NCI-H2171 treated with DMSO at 0.1 percent for 48 hours (cell line): ENCODE measurements at places on chromosomes 16 and 17.

DNA sequence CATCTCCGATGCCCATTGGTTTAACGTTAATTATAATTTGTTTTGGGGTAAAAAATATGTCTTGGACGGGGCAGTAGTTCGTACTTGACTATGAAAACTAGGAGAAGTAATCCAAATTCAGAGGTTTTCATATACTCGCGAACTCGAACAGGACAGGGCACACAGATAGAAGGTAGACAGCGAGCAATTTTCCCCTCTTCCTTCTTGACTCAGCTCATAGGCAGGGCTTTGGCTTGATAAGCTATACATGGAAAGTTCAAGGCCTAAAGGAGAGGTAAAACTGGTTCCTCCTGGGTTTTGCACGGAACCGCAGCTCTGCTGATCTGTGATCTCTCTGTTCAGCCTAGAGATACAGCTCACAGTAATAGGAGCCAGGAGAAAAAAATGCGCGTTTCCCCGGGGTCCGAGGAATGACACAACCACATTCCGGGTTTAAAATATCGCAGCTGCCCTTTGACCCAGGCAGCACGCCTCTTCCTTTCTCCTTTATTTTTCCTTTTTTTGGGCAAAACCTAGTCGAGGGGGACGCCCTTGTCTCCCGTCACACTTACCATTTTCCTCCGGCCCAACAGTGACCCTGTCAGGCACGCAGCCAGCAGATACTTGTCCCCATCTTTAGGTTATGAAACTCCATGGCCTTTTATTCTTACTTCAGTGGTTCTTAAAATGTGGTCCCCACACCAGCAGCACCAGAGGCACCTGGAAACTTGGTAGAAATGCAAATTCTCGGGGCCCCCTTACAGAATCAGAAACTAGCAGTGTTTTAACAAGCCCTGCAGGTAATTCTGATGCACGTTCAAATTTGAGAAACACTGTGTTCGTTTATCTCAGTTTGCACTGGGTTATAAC lies 1.7 kb upstream of the LASP1 start:
- peak; percentile 69 for DNase-seq

DNA sequence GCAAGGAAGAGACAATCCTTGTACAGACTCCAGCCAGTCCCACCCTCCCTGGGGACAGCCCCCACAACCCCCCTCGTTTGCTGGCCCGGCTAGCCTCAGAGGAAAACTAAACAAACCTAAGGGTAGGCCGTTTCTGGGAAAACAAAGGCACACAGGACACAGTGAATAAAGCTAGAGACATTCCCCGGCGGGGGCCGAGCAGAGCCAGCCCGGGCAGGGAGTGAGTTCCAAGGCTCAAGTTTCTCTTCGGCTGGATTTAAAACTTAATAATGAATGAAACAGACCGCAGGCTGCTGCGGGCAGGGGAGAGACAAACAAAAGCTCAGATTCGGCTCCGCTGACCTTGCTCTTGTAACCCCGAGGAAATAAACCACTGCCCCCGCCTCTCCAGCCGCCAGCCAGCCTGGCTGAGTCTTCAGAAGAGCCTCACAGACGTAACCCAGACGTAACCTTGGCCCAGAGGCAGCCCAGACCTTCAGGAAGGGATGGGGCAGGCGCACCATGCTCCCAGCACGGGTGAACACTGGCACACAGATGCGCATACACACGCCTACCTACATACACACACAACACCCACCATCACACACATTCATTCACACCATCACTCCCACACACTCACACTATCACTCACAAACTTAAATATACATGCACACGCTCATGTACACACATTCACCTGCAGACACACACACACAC lies 216.0 kb downstream of the ZNF423 start:
- DNase-seq: no peak

DNA sequence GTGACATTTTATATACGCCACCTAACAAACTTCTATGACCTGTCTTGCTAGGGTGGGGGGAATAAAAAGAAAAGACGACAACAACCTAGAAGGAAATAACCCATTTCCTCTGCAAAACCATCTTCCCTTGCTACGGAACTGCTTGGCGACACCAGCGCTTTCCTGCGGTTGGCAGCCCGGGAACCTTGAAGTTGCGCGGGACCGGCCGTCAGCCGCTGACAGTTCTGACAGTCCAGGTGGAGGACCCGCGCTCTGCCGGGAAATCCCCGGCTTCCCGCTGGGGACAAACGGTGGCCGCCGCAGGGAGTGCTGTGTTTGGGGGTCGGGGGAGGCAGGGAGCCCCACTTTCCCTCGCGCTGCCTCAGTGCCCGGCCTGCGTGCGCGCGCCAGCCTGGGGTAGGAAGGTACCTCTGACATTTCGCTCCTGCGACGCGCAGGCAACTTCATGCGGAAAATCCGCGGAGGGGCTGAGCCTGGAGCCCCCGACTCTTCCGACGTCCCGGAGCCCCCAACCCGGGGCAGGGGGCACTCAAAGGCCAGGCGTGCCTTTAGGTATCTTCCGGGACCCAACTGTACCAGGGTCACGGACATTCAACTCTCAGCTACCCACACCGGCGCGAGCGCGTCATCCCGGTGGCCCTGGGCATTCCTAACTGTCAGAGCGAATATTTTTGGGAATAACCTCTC lies 516 bp downstream of the SLC16A6 start:
- no peak for DNase-seq

GRCh38 chr17:45160447-45161287 lies 1.0 kb upstream of the HEXIM2 start:
- DNase-seq: peak; percentile 70

DNA sequence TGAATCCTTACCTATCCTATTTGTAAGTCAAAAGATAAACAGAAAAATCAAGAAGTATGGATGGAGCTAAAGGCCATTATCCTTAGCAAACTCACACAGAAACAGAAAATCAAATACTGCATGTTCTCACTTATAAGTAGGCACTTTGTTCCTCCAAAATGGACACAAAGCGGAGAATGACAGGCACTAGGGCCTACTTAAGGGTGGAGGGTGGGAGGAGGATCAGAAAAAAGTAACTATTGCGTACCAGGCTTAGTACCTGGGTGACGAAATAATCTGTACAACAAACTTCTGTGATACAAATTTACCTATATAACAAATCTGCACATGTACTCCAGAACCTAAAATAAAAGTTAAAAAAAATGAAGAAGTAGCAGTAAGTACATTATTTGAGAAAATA lies 164.3 kb downstream of the PARN start:
- DNase-seq: no peak

DNA sequence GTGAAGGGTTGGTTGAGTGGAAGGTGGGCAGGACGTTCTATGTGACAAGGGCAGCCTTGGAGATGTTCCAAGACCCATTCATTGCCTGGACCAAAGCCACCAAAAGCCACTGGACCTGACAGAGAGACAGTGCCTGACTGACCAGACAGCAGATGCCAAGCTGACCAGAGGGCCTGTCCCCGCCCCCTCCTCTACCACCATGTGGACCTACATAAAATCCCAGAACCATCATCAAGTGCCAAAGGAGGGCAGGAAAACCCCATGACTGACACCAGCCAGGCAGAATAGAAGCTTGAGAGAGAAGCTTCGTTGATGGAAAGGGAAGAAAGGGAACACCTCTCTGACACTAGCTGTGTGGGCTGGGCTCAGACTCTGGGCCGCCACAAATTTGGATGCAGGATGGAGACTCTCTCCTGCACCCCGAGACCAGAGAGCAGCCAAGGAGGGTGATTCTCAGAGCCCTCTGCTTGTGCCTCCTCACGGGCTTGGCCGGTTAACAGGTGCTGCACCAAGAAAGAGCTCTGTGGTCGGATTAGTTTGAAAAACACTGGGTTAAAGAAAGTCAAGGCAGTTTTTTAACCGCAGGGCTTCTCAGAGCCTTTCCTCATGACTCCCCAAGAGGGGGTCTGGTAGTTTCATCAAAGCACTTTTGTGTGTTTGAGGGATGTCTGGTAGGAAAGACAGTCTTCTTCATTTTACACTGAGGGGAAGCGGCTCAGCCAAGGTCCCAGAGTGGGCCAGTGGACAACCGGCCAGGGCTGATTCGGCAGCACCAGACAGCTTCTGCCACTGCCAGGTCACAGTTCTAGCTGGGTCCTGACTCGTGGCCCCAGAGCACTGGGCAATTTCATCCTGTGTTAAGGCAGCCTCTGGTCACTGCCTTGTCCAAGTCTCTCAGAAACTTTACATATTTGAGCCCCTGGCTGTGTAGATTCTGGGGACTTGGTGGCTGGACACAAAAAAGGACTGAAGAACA lies 1.7 kb downstream of the TNFRSF13B start:
- DNase-seq: no peak

GRCh38 chr17:42087042-42087701 lies 11.1 kb downstream of the ZNF385C start:
- DNase-seq: no peak

DNA sequence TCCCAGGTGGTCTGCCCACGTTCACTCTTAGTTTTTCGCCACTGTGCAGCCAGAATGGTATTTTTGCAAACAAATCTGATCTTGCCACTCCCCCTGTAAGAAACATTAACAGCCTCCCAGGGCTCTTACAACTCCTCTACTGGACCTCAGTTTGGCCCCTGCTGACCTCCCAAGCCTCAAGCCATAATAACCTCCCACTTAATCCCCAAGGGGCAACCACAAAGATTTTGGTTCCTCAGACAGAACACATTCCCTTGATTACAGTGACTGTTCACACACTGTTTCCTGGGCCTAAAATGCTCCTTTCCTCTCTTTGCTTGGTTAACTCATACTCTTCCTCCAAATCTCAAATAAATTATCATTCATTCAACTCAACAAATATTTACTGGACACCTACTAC lies 21.5 kb upstream of the CD300E start:
- DNase-seq: no peak

- no peak for DNase-seq
Observed at GRCh38 chr16:61862221-61863155, 173.8 kb downstream of the CDH8 start.

GRCh38 chr17:64786337-64786736 lies 124.2 kb upstream of the SMURF2 start:
- DNase-seq: no peak

DNA sequence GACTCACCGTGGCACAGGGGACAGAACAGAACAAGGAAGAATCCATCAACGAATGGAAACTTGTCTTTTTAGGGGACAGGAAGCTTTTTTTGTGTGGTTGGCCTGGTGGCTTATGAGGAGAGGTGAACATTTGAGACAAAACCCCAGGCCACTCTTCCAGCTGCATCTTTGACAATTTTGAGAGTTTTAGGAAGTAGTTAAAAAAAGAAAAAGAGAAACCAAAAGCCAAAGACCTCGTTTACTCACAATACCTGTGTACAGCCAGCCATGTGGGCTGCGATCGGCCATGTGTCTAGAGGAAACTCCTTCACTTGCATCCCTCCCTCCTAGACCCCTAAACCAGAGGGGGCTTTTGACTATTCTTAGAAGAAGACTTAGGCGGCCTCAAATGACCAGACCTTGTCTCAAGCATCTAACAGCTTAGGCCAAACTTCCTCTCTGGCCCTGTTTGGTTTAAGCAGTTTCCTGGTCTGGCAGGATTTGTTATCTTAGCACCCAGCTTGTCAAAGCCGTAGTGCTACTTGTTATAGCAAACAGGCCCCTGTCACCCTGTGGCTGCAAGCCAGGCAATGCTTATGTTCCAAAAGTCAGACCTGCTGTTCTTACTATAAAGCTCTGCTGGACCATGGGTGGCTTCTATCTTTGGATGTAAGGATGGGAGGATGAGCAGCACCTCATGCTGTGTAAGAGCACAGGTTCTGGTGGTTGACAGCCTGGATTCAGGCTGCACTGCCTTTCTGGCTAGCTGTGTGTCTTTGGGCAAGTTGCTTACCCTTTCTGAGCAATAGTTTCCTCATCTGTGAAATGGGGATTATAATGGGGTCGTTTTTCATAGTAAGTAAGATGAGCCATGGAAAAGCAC lies 17.7 kb downstream of the KSR1 start:
- DNase-seq: no peak

DNA sequence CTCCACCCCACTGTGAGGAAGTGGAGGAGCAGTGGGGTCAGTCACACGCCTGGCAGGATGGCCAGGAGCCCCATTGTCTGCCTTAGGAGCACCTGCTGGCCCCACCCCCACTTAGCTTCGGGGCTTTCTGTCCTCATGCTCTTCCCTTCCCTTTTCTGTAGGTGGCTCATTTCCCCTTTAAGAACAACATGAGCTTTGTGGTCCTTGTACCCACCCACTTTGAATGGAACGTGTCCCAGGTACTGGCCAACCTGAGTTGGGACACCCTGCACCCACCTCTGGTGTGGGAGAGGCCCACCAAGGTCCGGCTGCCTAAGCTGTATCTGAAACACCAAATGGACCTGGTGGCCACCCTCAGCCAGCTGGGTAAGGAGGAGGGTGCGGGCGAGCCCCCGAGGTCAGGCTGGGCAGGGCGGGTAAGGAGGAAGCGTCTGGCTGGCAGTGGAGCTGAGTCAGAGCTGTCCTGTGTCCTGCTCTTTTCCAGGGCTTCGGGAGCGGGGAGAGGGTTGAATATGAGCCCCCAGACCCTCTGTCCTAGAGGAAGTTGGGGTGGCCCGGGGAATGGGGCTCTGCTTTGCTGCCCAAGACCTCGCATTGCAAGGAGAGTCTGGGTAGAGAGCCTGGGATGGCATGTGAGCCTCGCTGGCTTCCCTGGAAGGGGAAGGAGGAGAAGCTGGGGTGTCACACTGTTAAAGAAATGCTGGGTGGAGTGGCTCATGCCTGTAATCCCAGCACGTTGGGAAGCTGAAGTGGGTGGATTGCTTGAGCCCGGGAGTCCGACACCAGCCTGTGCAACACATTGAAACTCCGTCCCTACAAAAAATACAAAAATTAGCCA lies 9.2 kb upstream of the SERPINF1 start:
- no peak for DNase-seq

DNA sequence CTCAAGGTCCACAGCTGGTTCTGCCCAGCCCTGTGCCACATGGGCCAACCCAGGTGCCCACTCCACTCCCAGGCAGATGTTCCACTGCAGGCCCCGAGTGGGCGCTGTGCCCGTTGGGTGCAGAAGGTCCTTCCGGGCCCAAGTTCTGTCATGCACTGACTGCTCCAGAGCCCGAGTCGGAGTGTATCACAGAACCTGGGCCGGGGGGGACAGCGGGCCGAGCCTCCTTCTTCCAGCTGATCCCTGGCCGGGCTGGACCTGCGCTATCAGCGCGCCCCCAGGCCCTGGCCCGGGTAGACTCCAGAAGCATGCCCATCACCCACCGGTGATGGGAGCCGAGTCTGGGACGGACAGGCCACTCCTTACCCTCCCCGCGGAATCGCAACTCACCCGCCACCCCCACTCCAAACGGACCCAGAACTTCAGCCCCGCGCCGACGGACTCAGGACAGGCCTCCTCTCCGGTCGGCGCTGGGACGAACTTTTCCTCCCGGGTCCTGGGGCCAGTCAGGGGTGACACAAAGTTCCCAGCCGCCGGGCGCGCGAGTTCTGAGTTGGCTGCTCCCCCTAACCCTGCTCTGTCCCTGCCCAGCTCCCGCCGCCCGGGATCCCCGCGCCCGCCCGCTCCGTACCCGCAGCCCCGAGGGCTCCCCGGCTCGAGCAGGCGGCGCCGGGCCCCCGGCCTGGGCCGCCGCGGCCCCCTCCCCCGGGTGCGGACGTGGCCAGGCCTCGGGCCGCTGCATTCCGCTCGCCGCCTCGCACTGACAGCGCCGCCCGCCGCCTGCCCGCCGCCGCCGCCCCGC lies at the start of gene COPZ2:
Gene COPZ2, minus strand, starts transcription at position 762 of the 802 bp plus-strand sequence. Its CDS starts 20 bp downstream, at position 742.
- no peak for DNase-seq

- DNase-seq: no peak
Observed at GRCh38 chr17:64741038-64741641, 79.0 kb upstream of the SMURF2 start.
